ENCODE measurements at places on chromosomes 4 and X. TPM values are rescaled to one million over a fixed set of nuclear protein-coding genes. Genes with fewer than 3 reads are reported as not detected.

- no peak for DNase-seq
Measured at GRCh38 chr4:142064181-142064580, 427.8 kb downstream of the IL15 start.

- DNase-seq = no peak
Measured at GRCh38 chr4:124483048-124483906, 229.3 kb downstream of the ANKRD50 start.

- DNase-seq = no peak
Measured at GRCh38 chrX:27996132-27996531, 14.9 kb upstream of the DCAF8L1 start.

DNA sequence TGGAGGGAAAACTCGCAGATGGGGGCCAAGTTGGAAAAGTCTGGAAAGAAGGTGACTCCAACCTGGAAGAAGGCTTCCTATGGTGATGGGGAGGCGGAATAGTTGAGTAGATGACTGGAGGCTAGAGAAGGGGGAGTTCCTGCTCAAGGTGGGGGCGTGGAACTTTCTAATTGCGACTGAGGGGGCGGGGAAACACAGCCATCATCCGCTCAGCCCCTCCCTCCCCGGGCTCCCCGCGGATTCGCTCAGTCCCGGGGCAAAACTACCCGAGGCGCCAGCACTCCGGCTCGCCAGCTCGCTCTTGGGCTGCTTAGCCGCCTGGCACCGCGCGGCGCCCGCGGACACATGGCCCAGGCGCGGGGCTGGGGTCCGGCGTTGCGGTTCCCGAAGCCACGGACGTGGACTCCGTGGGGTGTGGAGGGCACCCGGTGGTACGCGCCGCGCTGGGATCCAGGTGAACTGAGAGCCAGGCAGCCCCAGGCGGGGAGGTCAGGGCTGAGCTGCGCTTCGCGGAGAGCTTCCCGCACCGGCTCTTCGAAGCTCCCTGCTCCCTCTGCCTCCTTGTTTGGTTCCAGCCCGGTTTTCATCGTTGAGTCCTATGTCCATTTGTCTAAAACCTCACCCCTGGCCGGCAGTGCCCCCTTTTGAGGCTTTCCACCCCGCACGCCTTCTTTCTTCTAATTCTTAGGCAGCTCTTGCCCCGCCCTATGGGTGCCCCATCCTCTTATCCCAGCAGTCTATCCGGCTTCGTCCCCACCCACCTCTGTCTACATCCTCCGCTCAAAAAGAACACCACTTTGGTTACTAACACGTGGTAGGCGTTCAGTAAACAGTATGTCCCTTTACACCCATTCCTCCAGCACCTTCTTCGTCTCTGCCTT, 38.9 kb downstream of the STARD8 start:
- peak; percentile 33 for DNase-seq

GRCh38 chr4:30821275-30821674, 101.1 kb downstream of the PCDH7 start:
- no peak for DNase-seq

DNA sequence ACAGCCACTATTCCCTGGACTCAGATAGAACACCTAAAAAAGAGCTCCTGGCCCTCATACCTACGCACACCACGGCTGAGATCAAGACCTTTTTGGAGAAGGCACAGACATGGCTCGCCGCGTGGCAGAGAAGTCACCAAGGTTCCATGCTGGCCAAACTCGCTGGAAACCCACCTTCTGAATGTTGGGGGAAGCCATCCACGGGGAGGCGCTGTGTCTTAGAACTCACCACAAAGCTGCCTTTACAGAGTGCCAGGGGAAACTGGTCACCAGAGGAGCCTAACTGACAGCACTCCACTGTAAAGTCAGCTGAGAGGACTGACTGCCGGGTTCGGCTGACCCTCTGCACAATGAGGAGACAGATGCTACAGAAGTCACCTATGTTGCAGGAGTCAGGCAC, 97.9 kb downstream of the NEUROG2 start:
- DNase-seq = no peak

GRCh38 chrX:8083286-8083685, 87.8 kb downstream of the VCX2 start:
- no peak for DNase-seq

DNA sequence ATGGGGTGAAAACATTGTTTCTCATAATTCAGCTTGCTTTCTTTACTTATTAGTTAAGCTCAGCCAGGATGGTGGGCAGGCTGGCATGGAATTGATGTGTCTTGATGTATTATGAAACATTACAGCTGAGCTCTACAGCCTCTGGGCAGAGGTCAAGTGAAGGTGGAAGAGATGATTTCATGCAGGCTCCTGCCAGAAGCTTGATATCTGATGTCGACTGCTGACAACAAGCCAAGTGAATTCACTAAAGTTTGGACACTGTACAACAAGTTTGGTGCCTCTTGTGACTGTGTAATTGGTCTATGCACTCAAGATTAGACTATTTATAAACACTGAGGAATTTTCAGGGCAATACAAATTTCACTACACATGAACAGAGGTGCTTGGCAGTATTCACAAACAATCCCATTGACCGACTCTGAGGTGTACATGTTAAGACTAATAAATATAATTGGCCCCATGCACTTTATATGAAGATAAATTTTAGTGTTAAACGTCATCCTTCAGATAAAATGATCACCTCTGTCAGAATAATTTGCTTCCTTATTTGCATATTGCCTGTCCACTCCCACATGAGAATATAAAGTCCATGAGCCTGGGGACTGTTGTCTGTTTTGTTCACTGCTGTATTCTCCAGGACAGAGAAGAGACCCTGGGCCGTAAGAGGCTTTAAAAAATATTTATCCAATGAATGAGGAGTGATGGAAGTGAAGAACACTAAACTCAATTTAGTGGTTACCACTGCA, 612.2 kb downstream of the IQCM start:
- no peak for DNase-seq

DNA sequence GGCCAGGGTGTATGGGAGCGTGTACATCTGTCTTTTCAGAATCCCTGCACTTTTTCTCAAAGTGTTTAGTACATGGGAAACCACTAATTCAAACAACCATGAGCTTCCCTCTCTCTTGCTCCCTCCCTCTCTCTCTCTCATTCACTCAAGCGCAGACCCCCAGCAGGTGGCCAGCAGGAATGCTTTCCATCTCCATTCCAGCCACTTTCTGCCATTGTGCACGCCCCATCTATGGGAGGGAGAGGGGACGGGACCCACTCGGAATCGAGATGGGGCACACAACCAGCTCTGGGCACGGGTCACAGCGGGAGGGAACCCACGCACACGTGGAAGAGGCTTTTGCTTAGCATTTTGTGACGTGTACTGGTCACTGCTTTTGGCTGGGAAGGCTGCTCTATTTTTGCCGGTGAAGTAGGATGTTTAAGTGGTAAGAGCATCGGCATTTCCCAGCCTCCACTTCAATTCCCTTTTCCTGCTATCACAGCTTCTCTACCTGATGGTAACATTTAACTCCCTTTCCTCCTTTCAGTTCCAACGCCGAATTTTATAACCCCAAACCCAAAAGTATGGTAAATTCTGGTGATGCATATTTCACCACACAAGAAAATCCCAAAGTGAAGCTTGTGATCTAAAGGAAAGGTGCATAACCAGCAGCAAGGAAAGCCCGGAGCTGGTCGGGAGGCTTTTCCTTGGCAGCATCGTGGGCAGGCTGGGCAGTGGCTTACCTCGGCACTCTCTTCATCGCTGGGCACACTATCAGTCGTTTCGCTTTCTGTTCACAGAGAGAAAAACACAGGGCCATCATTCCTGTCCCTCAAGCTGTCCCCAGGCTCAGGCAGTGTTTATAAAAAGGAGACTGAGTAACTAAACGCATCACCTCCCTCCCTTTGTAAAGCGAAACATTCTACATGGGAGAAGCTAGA, 84.1 kb downstream of the IRF2 start:
- DNase-seq = no peak

- DNase-seq = no peak
Measured at GRCh38 chr4:5337731-5338130, 286.5 kb downstream of the STK32B start.

DNA sequence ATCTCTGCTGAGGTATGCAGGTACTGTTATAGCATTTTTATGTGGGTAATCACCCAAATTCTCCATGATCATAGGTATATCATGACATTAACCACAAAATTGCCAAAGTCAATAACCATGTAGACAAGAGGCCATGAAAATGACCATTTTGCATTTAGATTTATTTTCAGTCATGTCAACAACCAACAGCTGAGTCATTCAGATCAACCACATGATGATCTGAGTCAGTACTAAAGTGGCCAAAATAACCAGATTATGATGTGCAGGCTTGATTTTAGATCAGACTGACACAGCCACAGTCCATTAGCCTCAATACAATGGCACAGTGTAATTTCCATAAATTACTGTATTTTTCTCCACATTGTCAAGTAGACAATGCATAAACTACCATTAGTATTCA, 240.5 kb downstream of the GRIA3 start:
- no peak for DNase-seq

- no peak for DNase-seq
Measured at GRCh38 chr4:102390438-102390837, 45.2 kb upstream of the SLC39A8 start.

The BCLAF3 gene
- 8.9 TPM for total RNA-seq

The MAGEB17 gene
- not detected for total RNA-seq

The ATP5ME gene
- total RNA-seq = 184 TPM

The ARMCX4 gene
- 4.3 TPM for total RNA-seq

The CXCL1 gene
- total RNA-seq = not detected

The MAGEA1 gene
- total RNA-seq = not detected

The MTMR1 gene
- 41.1 TPM for total RNA-seq

The FAM114A1 gene
- 0.33 TPM for total RNA-seq

The SRPX gene
- total RNA-seq = 3.5 TPM
